Activated T-helper 9 cell treated with anti-CD3 and anti-CD28 coated beads, Interleukin-2, amount 50 U/mL, for 16 hours (primary cell): ENCODE measurements at places on chromosomes 5 and 9.

GRCh38 chr5:137705106-137705505 lies 30.8 kb downstream of the KLHL3 start:
- no peak for DNase-seq

- no peak for DNase-seq
Measured at GRCh38 chr5:179275941-179276837, 69.1 kb downstream of the ADAMTS2 start.

GRCh38 chr5:158302029-158302428 lies 443.1 kb upstream of the CLINT1 start:
- no peak for DNase-seq

- DNase-seq = no peak
Measured at GRCh38 chr5:132010645-132010988, 841 bp downstream of the ACSL6 start.

GRCh38 chr9:124436320-124436719 lies 13.9 kb upstream of the ADGRD2 start:
- DNase-seq = no peak

GRCh38 chr5:71769287-71769686 lies 50.2 kb downstream of the CARTPT start:
- DNase-seq = no peak

DNA sequence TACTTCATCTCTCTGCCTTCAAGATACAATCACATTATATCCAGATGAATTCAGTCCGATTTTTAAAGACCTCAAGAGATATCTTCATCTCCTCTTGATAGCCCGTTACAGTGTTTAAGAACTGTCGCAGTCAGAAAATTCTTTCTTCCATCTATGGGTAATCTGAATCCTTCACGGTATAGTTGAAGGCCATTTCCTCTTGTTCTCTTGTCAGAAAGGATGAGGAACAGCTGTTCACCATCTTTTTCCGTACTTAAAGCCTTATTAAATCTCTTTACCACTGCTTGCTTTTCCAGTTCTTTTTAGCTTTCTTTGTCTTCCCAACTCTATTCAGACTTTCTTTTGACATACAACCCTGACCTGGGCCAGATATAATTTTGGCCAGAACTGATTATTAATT lies 121.8 kb downstream of the XRCC4 start:
- DNase-seq = no peak

DNA sequence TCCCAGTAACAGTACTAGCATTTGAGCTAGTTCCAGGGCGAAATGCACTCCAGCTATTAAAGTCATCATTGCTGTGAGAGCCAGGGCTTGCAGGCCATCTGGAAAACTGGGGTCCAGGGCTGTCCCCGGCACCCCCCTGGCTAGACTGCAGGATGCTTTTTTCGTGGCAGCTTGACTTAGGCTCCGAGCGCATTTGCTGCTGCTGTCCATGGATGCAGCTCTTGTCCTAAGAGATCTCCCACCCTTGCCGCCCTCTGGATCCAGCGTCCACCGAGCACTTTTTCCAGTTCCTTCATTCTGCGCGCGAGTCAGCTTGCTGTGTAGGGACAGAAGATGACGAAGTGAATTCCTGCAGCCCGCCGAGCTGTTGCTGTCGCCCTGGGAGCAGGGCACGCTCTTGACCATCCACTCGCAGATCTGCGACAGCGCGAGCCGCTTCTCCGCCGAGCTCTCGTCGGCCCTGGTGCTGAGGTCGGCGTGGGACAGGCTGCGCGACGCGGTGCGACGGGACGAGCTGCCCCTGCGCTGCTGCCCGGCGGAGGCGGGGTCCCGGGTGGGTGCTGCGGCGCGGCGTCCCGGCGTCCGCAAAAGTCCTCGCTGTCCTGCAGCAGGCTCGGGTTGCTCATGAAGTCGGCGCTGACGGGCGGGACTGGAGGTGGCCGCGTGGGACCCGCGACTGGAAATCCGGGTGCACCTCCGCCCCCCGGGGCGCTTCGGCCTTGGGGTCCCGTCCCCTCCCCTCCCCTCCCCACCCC lies 30.7 kb downstream of the OR2V1 start:
- DNase-seq = no peak

DNA sequence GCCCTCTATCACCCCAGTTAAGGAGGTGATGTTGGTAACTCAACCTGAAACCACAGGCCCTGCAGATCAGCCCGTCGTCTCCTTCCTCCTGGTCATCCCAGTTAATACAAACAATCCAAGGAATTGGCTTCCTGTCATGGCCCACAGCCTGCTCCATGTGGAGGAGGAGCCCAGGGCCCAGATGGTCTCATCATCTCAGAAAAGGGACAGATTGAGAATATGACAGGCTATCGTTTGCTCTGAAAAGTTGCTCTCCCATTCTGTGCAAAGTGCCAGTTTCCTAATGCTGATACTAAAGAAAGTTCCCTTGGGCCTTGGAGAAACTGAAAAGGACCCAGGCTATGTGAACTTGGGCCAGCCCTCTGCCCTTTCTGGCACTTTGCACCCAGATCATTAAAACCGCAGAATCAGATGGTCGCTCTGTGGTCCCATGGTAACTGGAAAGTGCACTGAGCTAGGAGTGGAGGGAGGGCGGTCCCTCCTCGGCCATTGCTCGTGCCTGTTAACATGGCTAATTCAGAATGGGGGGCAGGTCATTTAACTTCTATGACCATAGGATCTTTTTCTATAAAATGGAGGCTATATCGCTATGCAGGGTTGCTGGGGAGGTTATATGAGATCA lies 675 bp upstream of the SPAAR start:
- DNase-seq = no peak

DNA sequence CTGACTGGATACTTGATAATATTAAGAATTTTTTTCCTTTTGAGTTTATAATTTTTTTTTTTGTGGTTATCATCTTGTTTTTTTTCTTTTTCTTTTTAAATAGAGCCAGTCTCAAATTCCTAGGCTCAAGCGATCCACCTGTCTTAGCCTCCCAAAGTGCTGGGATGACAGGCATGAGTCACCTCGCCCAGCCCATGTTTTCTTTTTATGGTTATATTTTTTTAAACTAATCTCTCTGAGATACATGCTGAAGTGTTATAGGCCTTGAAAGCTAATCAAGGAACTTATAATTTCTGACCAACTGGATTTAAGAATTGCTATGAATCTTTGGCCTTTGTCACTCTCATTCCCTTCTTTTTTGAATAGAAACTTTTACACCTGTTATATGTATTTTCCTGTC lies 6.8 kb upstream of the AMACR start:
- DNase-seq = no peak

- no peak for DNase-seq
Measured at GRCh38 chr5:54689411-54690251, 172.1 kb downstream of the SNX18 start.

- no peak for DNase-seq
Measured at GRCh38 chr5:151474799-151475198, 27.4 kb downstream of the SLC36A1 start.

DNA sequence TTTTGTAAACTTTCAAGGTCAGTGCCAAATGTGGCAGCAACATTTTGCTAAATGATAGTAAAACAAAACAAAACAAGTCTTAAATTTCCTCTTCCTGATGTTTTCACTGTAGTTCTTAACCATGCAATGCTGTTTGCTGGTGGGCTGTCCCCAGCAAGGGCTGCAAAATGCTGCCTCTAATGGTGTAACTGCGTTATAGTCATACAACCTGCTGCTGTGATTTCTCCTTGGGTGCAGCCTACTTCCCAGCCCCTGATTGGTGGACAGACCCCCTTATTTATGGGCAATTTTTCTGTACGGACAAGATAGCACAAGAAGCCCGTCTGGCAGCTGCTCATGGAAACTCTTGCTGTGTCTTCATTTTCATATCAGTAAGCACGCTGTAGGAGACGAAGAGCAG lies 26.6 kb upstream of the PIP5K1B start:
- no peak for DNase-seq

DNA sequence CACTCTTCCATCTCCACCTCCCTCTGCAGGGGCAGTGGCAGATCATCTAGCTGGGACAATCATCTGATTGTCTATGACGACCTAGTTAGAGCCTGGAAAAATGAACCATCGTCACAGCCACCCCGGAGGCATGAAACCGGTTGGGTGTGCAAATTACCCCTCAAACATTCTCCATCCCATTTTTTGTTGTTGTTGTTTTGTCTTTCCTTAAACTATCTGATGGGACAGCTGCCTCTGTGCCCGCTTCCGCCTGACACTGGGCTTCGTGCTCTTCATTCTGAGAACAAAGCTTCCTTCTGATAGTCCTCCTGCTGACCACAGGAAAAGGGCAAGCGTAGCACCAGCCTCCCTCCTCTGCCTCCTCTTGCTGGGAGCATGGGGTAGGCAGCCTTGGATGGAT lies 7.0 kb upstream of the NDST1 start:
- no peak for DNase-seq

- no peak for DNase-seq
Measured at GRCh38 chr9:114281473-114282103, 41.3 kb upstream of the ORM1 start.

DNA sequence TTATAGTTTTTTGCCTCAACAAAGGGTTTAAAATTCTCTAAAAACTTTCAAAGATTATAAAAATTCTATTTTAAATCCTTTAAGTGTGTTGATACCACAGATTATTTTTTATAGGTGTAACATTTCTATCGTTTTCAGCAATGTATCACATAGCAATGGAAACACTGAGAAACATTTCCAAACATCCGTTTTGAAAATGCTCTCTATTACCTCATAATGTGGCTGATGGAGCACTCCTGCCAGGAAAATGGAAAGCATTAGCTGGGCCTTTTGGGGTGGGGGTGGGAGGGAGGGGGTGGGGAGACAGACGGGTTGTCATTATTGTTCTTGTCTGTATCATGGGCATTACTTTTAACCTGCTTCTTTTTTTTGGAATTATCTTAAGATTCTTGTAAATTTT lies 516.5 kb downstream of the ACTL7B start:
- DNase-seq = no peak
